ENCODE measurements at places on chromosomes 5 and 9. TPM values are rescaled to one million over a fixed set of nuclear protein-coding genes. Genes with fewer than 3 reads are reported as not detected.

ACOT12 gene
- 0.75 TPM for total RNA-seq

DNA sequence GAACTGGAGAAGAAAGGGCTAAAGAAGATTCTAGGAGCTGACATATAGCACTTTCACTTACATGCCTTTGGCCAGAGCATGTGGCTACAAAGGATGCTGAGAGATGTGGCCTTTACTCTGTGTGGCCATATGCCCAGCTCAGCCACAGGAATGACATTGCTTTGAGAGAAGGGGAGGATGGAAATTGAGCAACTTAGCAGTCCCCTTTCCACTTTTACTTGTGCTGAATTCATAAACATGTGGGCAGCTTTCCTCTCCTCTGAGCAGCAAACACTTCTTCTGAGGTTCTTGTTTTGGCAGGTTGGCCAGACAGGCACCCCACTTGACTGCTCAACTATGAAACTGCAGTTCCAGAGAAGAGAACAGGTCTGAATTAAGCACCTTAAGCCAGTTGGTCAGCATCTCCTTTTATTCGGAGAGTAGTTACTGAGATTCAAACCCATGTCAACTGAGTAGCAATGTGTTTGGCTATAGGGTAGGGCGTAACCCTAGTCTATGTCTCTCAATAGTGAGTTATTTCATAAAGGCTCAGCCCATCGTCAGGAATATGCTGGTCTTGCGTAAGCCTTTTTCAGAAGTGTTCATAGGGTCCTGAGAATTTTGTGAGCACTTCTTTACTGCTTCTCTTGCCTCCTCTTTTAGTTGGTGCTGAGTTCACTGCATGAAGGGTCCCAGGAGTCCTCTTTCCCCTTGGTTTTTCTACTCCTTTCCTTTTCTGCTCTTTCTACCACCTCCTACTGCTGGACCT is 134.5 kb downstream of the PALM2AKAP2 start:
- no peak for DNase-seq

DNA sequence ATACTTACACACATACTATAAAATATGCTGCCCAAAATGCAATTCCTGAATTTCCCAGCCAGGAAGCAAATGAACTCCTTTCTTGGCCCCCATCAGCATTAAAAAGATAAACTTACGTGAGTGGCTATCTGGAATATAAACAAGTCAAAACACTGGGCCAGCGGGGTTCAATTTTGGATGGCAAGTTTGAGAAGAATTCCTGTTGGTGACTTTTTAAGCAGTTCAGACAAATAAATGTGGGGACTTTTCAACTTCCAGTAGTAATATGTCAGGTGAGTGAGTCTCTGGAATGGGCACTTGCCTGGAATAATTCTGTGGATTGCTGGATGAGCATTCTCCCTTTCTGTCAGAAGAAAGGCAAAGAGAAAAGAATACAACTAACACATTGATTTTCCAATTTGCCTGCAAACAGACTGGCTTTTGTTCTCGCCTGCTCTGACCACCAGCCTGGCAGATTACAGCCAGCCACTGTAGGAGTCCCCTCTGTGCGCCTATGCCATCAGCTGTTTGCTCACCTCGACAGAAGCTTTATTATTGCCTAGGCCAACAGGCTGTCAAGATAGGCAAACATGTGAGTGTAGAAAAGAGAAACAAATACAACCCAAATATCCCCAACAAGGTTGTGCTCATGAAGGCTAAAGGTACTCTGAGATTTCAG is 78.6 kb downstream of the MRPS27 start:
- DNase-seq, result no peak

DNA sequence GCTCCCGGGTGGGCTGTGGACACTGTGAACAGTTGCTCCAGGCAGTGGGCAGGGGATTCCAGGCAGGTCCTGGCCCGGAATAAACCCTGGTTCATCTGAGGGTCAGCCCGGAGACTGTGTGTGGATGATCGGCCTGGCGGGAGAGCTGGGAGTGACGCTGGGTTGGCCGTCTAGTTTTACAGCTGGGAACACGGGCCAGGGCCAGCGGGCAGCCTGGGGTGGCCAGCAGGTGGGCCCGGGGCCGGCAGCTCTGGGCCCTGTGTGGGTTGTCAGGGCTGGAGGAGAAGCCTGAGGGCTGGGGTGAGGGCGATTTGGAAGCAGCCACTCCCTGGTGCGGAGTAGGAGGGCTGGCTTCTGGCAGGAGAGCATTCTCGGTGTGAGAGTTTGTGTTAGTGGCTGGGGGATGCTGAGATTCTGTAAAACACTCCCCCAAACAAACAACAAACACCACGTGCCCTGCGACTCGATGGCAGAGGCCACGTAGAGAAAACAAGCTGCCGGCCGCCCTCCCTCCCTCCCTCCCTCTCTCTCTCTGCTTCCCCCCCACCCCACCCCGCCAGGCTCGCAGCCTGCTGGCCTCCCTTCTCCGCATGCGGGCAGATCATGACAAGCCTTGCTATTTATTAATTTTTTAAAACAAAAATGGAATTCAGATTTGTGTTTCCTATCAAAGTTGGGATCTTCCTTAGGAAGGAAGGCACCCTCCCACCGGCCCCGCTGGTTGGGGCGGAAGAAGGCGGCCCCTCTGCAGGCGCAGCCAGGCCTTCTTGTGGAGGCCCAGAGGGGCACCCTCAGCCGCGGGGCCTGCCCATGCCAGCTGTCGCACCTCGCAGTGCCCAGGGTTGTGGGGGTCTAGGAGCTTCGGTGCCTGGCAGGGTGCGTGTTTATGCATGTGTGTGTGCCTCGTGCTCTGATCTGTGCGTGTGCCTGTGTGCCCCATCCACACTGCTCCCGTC is 49.5 kb downstream of the RXRA start:
- no peak for DNase-seq

DNA sequence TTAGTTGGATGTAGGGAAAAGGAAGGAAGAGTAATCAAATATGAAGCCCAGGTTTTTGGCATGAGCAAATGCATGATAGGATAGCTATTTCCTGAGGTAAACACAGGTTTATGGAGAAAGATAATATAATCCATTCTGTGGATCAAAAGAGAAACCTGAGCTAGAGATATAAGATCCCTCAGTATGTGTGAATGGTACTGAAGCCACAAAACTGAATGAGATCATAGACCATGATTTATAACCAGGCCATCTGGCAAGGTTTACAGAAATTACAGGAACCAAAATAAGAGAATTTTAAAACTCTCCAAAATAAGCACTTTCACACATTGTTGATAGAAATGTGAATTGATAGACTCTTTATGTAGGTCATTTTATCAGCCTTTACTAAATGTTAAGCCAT is 28.7 kb upstream of the ECM2 start:
- no peak for DNase-seq

GRCh38 chr5:67214707-67215447 is 18.3 kb upstream of the CD180 start:
- DNase-seq, result peak; percentile 59

DNA sequence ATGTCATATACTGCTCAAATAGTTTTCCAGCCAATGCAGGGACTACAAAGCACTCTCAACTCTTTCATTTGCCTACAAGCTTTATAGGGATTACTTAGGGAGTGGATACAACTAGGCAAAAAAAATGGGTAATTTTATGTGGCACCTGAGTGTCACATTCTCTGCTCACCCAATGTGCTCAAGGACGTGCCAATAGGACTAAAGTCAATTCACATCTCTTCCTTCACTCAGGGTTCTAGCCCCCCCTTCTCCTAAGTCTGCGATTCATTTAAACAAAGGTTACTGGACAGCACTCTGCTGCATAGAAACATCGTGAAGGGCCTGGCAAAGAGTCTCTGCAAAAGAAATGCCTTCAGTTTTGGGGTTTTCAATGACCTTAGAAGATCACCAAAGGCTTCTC is 142.3 kb downstream of the TSSK1B start:
- no peak for DNase-seq

IL9 gene
- not detected for total RNA-seq

DNA sequence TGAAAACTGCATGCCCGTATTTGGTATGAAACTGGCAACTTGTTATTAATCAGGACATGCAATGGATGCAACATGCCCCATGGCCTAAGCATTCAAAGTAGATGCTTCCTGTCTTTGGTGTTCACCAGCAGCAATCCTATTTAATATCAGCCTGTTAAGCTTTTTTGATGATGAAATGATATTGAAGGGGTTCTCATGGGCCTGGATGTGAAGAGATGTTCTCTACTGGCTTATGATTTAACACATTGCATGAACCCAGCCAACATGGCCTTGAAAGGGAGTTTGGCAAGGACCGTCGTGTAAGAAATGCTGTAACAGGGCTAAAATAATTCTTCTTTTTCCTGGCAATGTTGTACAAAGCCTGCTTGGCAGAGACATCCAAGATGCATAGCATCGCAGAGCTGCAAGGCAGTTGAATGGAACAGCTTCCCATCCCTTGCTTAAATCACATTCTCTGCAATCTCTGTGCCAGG is 111.2 kb downstream of the SMARCA2 start:
- DNase-seq, result peak; percentile 15

Data from mucosa of gallbladder (tissue), 1 donor.